ENCODE measurements at places on chromosomes 11 and 22. TPM values are rescaled to one million over a fixed set of nuclear protein-coding genes. Genes with fewer than 3 reads are reported as not detected.

- peak; percentile 92 for DNase-seq
Observed at GRCh38 chr11:33722590-33723234, 13.5 kb downstream of the CD59 start.

GRCh38 chr11:27427183-27427980 is 45.2 kb downstream of the LGR4 start:
- DNase-seq: peak; percentile 30

DNA sequence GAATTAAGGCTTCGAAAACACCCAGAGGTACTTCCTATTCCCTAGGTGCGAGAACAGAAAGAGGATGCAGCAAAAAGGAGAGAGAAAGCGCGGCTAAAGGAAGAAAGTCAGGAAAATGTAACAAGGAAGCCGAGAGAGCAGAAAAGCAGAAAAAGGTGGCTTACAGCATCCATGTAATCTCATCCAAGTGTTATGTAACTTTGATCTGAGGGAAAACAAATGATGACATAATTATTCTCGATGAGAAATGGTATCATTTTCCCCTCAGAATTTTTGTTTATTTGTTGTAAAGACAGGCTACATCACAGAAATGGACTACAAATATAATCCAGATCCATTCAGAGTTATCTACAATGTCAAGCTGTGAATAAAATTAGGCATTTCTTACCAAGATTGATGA is 69.1 kb upstream of the APOA1 start:
- DNase-seq: no peak

GRCh38 chr11:61737636-61738386 is 14.6 kb upstream of the MYRF start:
- DNase-seq: no peak

The MMP8 gene
- 0.37 TPM for total RNA-seq

The LINC01488 gene
- total RNA-seq: not detected

The HBB gene
- not detected for total RNA-seq

DNA sequence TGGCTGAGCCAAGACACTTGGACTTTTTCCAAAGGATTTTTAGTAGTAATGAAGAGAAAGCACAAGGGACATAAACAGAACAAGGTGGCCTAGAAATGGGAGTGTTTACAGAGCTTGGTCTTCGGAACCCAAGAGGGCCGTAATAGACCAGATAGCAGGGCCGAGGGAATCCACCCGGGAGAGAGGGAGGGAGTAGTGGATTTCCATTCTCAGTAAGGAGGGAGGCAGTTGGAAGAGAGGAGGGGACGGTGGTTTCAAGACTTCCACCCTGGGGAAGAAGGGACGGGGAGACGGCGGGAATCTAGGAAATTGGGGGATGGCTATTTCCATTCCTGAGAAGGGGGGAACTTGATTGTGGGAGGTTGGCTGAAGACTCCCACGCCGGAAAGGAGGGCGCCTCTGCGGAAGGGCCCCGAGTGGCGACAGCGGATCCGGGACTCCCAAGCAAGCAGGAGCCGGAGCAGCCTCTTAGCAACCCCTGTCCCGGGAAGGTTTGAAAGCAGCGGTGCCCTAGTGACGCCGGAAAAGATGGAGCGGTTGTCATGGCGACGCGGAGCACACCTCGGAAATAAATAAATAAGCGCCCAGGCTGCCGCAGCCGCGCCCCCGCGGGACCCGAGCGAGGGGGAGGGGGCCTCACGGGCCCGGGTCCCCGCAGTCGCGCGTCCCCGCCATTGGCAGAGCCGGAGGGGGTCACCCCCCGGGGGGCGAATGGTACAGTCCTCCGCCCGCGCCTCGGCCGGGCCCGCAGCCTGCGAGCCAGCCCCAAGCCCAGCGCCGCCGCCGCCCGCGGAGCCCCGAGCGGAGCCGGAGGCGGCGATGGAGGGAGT is 31.6 kb downstream of the EIF3F start:
- DNase-seq: peak; percentile 66

All from HT1080 (cell line).